ENCODE measurements at places on chromosomes 13 and 19. TPM values are rescaled to one million over a fixed set of nuclear protein-coding genes. Genes with fewer than 3 reads are reported as not detected.

FREM2 gene
- total RNA-seq, result 0.16 TPM

GRCh38 chr19:4504297-4504701, 14.0 kb downstream of the PLIN4 start:
- DNase-seq, result no peak

DNA sequence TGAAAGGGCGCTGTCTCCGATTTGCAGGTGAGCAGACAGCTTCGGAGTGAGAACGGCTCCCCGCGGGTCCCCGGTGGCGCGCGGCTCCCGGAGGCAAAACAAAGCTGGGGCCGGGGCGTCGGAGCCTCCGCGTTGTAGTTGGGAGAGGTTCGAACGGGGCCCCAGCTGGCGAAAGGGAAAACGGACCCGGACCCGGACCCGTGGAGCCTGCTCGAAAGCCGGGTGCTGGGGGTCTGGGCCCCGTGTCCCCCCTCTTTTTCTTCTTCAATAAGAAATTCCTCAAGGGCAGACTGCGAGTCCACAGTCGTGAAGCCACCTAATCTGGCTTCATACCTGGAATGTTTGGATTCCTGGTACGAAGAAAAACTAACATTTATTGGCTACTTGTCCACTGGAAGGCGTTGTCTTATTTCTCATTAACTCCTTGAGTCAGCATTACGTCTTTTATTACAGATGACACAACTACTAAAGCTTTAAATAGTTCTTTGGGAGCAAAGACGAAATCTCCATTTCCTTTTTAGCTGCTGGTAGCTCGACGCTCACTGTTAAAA, 632 bp upstream of the MTIF3 start:
- DNase-seq, result peak; percentile 75

- DNase-seq, result no peak
These were observed 16.4 kb downstream of the CCDC124 start for GRCh38 chr19:17948931-17949930.

RNF113B gene
- total RNA-seq, result not detected

DNA sequence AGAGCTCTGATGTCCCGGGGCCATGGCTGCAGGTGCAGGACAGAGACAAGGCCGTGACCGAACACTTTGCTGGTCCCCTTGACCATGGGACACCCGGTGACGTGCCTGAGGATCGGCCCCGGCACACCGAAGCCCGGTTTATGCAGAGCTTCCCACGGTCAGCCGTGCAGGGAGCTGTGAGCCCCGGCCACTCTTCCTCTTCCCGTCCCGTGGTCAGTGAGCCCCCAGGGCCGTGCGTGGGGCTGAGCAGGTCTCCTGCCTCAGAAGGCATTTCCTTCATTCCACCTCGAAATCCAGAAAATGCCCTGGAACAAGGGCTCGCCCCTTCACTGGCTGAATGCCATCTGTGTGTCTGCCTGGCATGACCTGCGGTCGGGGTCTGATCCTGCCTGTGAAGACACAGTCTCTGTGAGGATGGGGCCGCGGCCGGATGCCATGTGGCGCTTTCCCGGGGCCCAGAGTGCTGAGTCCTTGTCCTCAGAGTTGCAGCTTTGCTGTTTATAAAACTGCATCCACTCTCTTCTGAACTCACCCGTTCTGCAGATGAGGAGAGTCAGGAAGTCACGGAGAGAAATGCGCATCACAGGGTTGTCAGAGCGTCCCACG, 16.9 kb downstream of the MCF2L start:
- DNase-seq, result no peak

DNA sequence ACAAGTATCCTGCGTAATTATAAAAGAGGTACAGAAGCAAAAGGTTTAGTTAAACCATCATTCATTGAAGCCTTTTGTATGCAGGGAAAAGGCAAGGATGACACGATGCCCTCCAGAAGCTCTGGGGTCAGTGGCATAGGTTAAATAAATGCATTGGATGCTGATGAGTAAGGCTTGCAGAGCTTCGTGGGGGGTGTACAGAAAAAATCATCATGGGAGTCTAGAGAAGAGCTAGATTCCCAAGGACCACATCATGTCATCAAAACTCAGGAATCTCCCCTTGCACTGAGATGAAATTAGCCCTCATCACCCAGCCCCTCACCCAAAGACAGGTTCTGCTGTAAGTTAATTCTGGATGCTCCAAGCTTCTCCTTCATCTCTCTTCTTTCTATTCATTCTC, 8.3 kb downstream of the FPR1 start:
- DNase-seq, result no peak

FFAR2 gene
- not detected for total RNA-seq

CLEC11A gene
- total RNA-seq, result 0.50 TPM

DNA sequence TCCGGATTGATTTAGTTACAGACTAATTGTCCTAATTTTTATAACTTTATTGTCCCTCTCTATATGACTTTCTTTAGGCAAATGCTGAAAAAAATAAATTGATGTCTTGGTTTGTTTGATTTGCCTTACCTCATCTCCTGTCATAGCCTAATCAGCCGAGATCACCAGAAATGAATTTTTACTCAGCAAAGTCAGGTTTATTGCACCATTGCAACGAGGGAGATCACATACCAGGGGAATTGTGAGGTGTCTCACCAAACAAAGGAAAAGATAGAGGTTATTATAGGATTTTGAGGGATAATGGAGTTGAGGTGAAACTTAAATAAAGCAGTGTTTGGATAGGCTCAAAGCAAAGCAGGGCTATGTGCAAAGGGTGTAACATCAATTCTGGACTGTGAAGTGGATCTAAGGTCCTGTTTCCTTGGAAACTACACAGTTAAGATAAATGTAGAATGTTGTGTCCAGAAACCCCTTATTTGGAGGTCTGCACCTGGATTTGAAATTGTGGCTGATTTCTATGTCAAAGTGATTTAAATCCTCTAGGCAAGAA, 372.6 kb downstream of the OXGR1 start:
- no peak for DNase-seq

Measured in mammary epithelial cell (primary cell).